ENCODE measurements at places on chromosomes 1 and 21. TPM values are rescaled to one million over a fixed set of nuclear protein-coding genes. Genes with fewer than 3 reads are reported as not detected.

- DNase-seq, result no peak
- H3K4me1 ChIP-seq, result no peaks in the 10 kb centered on the region
- H3K27ac ChIP-seq, result no peak overlapping the region
- H3K4me3 ChIP-seq, result no peak overlapping the region
- H3K36me3 ChIP-seq, result no peaks in the 10 kb centered on the region
- no peaks in the 10 kb centered on the region for H3K27me3 ChIP-seq
Observed at GRCh38 chr1:233624289-233624688, 10.4 kb downstream of the KCNK1 start.

DNA sequence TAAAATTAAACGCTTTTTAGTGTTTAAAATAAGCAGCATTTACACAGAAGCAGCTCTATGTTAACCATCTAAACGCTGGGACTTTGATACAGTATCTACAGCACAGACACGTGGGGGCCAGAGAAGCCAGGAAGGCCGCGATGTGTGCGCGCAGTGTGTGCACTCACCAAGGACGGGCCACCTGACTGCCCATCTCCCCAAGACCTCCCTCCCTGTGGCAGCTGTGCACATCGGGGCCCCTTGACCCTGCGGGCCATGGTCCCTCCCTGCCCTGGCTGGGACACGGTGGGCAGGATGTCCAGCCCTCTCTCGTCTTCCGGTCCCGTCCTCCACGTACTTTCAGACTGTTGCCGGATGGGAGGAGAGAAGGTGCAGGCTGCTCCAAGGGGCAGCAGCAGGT is 4.2 kb downstream of the TAS1R3 start:
- no peak overlapping the region for H3K27ac ChIP-seq
- H3K4me3 ChIP-seq, result no peak overlapping the region
- no peak for DNase-seq

The ILDR2 gene
- total RNA-seq, result 1.6 TPM

GRCh38 chr1:184110272-184111204 is 59.0 kb downstream of the TSEN15 start:
- H3K4me3 ChIP-seq, result no peak overlapping the region
- H3K27ac ChIP-seq, result no peak overlapping the region
- no peak for DNase-seq

The KCNC4 gene
- 18.0 TPM for total RNA-seq

The LAMB3 gene
- 109 TPM for total RNA-seq

GRCh38 chr1:69929308-69930057 is 275.9 kb downstream of the LRRC40 start:
- no peak overlapping the region for H3K27ac ChIP-seq
- H3K36me3 ChIP-seq, result no peaks in the 10 kb centered on the region
- H3K4me1 ChIP-seq, result no peaks in the 10 kb centered on the region

The CD34 gene
- 4.6 TPM for total RNA-seq

DNA sequence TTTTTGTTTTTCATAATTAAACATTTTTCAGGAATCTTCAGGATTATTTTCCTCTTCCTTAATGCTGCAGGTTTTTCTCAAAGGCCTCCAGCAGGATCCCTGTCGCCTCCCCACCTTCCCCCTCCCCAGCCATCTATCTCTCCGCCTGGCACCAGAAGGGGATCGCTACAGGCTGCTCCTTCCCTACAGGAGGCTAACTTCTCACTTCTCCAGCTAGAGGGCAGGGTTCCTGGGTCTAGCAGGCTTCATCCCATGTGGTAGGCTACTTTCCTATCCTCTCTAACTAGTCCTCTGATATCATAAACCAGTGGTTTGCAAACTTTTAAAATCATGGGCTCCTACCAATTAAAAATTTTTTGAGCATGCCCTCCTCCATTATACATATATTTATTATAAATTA is 104.1 kb downstream of the KCNN3 start:
- no peak for DNase-seq
- no peak overlapping the region for H3K4me3 ChIP-seq
- no peak overlapping the region for H3K27ac ChIP-seq
- H3K27me3 ChIP-seq, result no peaks in the 10 kb centered on the region

DNA sequence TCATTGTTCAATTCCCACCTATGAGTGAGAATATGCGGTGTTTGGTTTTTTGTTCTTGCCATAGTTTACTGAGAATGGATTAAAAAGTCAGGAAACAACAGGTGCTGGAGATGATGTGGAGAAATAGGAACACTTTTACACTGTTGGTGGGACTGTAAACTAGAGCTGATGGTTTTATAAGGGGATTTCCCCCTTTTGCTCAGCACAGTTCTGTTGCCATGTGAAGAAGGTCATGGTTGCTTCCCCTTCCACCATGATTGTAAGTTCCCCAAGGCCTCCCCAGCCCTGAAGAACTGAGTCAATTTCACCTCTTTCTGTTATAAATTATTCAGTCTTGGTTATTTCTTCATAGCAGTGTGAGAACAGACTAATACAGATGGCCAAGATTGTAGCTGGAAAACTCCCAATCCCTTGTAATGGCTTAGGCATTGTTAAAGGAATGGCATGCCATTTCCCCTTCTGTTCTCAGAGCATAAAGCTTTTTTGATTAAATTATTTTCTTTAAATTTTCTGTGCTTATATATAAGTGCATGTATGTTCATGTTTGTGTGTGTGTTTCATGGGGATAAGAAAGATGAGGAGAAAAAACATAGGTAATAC is 144.8 kb downstream of the BACH1 start:
- DNase-seq, result no peak
- no peak overlapping the region for H3K27ac ChIP-seq
- H3K4me1 ChIP-seq, result no peaks in the 10 kb centered on the region
- H3K27me3 ChIP-seq, result no peaks in the 10 kb centered on the region
- no peak overlapping the region for H3K4me3 ChIP-seq
- H3K36me3 ChIP-seq, result no peaks in the 10 kb centered on the region

DNA sequence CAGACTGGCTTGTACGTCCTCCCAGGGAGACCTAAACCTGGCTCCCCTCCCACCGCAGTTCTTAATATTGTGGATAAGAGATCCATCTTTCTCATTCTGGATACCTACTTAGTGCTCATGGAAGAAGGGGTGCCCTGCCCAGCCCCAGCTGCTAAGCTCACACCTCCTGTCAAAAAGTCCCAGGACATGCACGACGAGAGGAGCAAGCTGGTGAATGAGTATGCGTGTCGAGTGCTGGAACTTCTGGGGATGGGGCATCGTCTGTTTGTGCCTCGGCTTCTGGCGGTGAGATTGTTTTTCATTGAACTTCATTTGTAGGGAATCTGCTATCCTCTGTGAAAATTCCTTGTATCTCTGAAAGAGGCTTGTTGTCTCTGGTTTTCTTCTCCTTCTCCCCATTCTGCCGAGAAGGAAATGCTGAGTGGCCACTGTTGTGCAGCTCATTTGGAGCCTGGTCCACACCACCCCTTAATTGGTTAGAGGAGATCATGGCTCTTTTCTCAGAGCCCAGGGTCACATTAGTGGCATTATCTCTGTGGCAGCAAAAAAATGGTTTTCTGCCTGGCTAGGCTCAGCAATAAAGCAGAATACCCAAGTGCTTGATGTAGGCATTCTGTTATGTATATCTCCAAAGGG is 199.4 kb upstream of the CACYBP start:
- H3K4me1 ChIP-seq, result no peaks in the 10 kb centered on the region
- H3K36me3 ChIP-seq, result no peaks in the 10 kb centered on the region
- peak overlapping the region; percentile 57 for H3K4me3 ChIP-seq
- peak; percentile 48 for DNase-seq
- H3K27me3 ChIP-seq, result no peaks in the 10 kb centered on the region
- H3K27ac ChIP-seq, result peak overlapping the region; percentile 71

GRCh38 chr21:34182436-34182835 is 109.1 kb downstream of the MRPS6 start:
- DNase-seq, result no peak
- H3K4me3 ChIP-seq, result no peak overlapping the region
- no peaks in the 10 kb centered on the region for H3K4me1 ChIP-seq
- no peaks in the 10 kb centered on the region for H3K36me3 ChIP-seq
- H3K27me3 ChIP-seq, result no peaks in the 10 kb centered on the region
- no peak overlapping the region for H3K27ac ChIP-seq

The ARHGEF16 gene
- total RNA-seq, result 188 TPM

DNA sequence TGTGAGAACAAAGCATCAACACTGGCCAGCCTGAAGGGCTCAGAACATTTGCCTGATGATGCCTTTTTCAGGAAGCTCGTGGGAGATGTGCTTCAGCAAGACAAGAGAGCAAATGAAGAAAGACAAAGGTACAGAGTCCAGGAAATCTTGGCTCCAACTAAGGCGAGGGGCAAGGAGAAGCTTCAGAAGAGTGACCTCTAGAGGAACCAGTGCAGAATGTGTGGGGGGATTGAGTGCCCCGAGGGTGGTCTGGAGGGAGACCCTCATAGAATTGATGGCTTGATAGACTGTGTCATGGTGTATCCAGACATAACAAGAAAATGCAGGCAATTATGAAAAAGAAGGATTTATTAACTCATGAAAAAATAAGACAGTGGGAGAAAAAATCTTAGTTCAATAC is 15.3 kb upstream of the NLRP3 start:
- H3K27ac ChIP-seq, result no peak overlapping the region
- DNase-seq, result no peak
- H3K27me3 ChIP-seq, result no peaks in the 10 kb centered on the region

DNA sequence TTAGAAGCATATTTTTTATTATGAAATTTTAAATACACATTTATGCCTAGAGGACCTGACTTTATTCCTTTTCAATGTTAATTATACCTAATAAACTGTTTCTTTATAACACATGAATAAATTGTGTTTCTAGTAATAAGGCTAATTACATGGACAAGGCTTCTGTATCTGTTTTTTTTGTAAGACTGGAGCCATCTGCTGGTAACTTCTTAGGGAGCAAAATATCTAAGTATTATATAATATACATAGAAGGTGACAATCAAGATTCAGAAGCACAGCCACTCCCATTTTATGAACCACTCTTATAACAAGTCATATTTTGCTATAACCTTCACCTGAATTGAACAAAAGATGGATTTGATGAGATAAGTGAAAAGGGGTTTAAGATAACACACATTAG is 84.2 kb downstream of the LBR start:
- no peaks in the 10 kb centered on the region for H3K4me1 ChIP-seq
- H3K36me3 ChIP-seq, result no peaks in the 10 kb centered on the region
- no peak for DNase-seq

DNA sequence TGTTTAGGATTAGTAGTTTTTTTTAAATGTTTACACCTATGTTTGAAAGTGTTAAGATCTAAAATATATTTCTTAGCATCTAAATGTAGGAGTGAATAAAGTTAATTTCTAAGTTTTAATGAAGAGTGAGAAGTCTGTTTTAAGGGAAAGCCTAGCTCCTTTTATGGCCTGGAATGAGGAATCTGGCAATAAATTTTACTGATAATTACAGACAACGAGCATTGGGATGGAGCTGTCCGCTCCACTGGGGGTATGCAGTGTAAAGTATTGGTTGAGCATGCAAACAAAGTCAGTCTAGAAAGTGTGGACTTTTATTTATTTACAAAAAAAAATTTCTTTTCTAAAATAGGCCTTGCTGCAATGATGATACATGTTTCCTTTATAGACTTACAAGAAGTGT is 19.0 kb downstream of the CLIC6 start:
- no peak for DNase-seq
- H3K27ac ChIP-seq, result no peak overlapping the region
- H3K27me3 ChIP-seq, result no peaks in the 10 kb centered on the region
- no peaks in the 10 kb centered on the region for H3K4me1 ChIP-seq
- no peak overlapping the region for H3K4me3 ChIP-seq

DNA sequence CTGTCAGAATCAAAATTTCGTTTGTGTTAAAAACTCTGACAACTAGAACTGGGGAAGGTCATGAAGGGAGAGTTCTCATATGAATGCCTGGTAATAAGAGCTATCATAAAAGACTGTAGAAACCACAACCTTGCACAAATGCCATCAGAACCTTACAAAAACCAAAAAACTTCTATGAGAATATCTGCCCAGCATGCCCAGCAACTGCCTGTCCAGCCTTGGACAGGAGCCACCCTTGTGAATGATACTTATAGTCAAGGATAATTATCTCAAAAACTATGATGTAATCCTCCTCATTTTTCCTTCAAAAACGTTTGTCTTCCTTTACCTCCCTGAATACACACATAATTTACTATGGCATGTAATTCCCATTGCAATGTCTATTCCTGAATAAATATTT is 53.4 kb upstream of the C1orf185 start:
- H3K27me3 ChIP-seq, result no peaks in the 10 kb centered on the region
- H3K4me1 ChIP-seq, result no peaks in the 10 kb centered on the region
- no peak for DNase-seq
- H3K4me3 ChIP-seq, result no peak overlapping the region

GRCh38 chr1:68795956-68796355 is 299.1 kb upstream of the DEPDC1 start:
- no peaks in the 10 kb centered on the region for H3K27me3 ChIP-seq
- no peak overlapping the region for H3K27ac ChIP-seq
- H3K4me1 ChIP-seq, result no peaks in the 10 kb centered on the region
- DNase-seq, result no peak
- no peaks in the 10 kb centered on the region for H3K36me3 ChIP-seq

DNA sequence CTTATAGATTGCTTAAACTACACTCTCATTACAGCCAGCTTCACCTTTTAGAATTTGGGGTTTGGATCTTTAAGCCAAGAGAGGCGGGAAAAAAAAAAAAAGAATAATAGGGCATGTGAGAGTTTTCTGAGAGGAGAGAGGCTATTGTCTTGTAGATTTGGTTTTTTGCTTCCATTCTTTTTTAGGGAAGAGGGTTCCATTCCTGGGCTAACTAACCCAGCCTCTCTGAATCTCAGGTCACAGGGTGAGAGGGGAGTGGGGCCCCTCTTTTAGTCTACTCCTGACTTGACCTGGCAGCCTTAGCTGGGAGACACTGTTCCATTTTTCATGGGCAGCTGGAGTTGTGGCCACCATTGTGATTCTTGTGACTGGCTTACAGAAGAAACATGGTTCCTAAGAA is 24.2 kb downstream of the PBX1 start:
- H3K36me3 ChIP-seq, result no peaks in the 10 kb centered on the region
- H3K4me1 ChIP-seq, result no peaks in the 10 kb centered on the region
- H3K27ac ChIP-seq, result no peak overlapping the region
- no peaks in the 10 kb centered on the region for H3K27me3 ChIP-seq

GRCh38 chr1:24362396-24362795 is 43.2 kb downstream of the GRHL3 start:
- H3K4me1 ChIP-seq, result no peaks in the 10 kb centered on the region
- H3K27me3 ChIP-seq, result no peaks in the 10 kb centered on the region
- no peak for DNase-seq
- peaks cover 34% of the 10 kb centered on the region for H3K36me3 ChIP-seq
- no peak overlapping the region for H3K27ac ChIP-seq
- H3K4me3 ChIP-seq, result no peak overlapping the region

The ERG gene
- 4.2 TPM for total RNA-seq

GRCh38 chr21:35142036-35142815 is 93.1 kb upstream of the RUNX1 start:
- H3K4me3 ChIP-seq, result no peak overlapping the region
- no peak overlapping the region for H3K27ac ChIP-seq
- no peak for DNase-seq
- H3K36me3 ChIP-seq, result no peaks in the 10 kb centered on the region

DNA sequence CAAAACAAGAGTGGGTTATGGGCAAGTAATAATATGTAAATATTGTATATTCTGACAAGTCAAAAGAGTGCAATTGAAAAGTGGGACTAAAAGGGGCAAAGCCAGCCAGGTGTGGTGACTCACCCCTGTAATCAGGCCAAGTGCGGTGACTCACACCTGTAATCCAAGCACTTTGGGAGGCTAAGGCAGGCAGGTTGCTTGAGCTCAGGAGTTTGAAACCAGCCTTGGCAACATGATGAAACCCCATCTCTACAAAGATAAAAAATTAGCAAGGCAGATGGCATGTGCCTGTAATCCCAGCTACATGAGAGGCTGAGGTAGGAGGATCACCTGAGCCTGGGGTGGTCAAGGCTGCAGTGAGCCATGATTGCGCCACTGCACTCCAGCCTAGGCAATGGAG is 304.0 kb downstream of the HHIPL2 start:
- DNase-seq, result no peak
- H3K27me3 ChIP-seq, result no peaks in the 10 kb centered on the region
- H3K4me3 ChIP-seq, result no peak overlapping the region
- no peak overlapping the region for H3K27ac ChIP-seq
